ENCODE measurements at places on chromosomes 3 and 15.

GRCh38 chr3:54176106-54176505, 53.8 kb downstream of the CACNA2D3 start:
- DNase-seq = no peak

DNA sequence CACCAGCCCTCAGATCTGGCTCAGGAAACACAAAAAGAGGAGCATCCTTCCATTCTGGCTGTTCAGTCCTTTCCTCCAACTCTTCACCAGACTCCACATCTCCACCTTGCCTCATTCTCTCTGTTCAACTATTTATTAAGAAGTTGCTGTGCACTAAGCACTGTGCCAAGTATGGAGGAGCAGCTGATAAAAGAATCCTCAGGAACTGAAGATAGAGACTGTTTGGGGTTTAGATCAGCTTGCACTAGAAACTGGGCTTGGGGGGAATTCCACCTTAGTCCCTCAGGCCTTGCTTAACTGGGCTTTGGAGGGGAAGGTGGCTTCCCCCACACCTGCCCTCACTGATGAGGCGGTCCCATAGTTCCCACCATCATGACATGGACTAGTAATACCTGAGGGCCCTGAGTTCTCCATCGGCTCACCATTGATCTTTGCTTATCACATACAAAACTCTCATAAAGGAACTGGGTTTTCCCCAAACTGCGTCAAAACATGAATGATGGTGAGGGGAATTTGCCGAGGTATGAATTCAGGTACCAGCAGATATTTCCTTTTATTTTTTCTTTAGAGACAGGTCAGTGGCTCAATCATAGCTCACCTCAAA, 1.7 kb upstream of the CCR8 start:
- no peak for DNase-seq

- DNase-seq = no peak
Observed at GRCh38 chr3:51099794-51100535, 285.1 kb upstream of the MANF start.

DNA sequence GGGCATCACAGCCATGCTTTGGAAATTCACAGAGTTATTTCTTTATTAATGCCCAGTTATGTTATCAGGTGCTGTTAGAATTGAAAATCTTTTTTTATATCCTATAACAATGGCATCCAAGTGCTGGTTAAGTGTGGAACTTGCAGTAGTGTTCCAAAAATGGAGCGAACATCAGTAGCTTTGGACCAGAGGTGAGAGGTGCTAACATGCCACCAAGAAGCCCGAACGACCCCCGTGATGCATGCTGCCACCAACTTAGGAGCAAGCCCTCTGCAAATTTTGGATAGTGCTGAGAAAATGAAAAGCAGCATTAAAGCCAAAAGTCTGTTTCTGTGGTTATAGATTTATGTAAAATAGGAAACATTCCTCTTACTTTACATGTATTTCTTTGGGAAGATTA, 24.8 kb downstream of the RBP1 start:
- DNase-seq = no peak

- DNase-seq = no peak
Observed at GRCh38 chr15:36545467-36545992, 33.9 kb upstream of the CDIN1 start.

DNA sequence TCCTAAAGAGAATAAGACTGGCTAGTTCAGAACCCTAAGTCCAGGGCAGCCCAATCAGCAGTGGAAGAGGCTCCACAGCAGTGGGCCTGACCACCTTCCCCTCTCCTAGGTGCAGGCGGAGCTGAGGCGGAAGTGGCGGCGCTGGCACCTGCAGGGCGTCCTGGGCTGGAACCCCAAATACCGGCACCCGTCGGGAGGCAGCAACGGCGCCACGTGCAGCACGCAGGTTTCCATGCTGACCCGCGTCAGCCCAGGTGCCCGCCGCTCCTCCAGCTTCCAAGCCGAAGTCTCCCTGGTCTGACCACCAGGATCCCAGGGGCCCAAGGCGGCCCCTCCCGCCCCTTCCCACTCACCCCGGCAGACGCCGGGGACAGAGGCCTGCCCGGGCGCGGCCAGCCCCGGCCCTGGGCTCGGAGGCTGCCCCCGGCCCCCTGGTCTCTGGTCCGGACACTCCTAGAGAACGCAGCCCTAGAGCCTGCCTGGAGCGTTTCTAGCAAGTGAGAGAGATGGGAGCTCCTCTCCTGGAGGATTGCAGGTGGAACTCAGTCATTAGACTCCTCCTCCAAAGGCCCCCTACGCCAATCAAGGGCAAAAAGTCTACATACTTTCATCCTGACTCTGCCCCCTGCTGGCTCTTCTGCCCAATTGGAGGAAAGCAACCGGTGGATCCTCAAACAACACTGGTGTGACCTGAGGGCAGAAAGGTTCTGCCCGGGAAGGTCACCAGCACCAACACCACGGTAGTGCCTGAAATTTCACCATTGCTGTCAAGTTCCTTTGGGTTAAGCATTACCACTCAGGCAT, 33.7 kb downstream of the VIPR1 start:
- no peak for DNase-seq

DNA sequence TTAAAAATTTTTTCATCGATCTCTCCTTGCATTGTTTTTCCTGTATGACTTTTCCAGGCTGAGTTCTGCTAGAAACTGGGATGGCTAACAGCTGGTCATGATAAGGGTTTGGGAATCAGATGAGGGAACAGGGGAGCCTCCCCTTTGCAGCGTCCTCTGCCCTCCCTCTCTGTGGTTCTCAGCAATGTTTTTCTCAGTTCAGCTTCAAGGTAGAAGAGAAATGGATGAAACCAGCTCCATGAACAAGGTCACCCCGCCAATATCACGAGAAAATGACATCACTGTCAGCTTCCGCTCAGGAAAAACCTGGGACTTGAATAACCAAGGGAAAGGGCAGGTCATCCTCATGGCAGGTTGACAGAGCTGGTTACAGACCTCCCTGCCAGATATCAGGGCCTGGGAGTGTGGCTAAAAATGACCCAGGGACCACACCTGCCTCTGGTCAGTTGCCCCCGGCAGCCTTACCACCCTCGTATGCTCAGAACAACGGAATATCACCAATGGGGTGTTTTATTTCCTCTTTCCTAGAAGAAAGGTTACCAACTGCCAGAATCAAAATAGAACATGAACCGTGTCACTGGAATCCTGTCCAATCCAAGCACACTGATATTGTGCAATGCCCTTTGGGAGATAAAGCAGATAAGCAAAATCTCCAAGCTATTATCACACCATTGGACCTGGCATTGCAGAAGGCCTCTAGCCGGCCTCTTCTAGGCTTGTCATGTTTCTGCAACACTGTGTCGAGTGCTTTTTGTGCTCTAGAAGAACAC, 26.1 kb downstream of the LSM3 start:
- DNase-seq = no peak

Data from NCI-H187 (cell line).